ENCODE measurements at places on chromosomes 2 and 18. TPM values are rescaled to one million over a fixed set of nuclear protein-coding genes. Genes with fewer than 3 reads are reported as not detected.

ADGRF3 gene
- 0.47 TPM for total RNA-seq

CHMP1B gene
- total RNA-seq, result 52.2 TPM

PAX8 gene
- total RNA-seq, result 0.64 TPM

LIPT1 gene
- 24.3 TPM for total RNA-seq

ASB1 gene
- 50.7 TPM for total RNA-seq

COL4A4 gene
- 34.6 TPM for total RNA-seq

ECEL1 gene
- total RNA-seq, result 0.27 TPM

PSMA8 gene
- total RNA-seq, result 1.0 TPM

CERKL gene
- not detected for total RNA-seq

- H3K4me3 ChIP-seq, result no peak overlapping the region
- no peak overlapping the region for H3K27ac ChIP-seq
- H3K4me1 ChIP-seq, result no peaks in the 10 kb centered on the region
- DNase-seq, result no peak
- H3K36me3 ChIP-seq, result no peaks in the 10 kb centered on the region
- H3K27me3 ChIP-seq, result peaks cover 11% of the 10 kb centered on the region
These were observed 62.8 kb downstream of the BOD1L2 start for GRCh38 chr18:57209713-57210106.

- no peak overlapping the region for H3K27ac ChIP-seq
- no peaks in the 10 kb centered on the region for H3K27me3 ChIP-seq
- H3K4me3 ChIP-seq, result no peak overlapping the region
- H3K36me3 ChIP-seq, result no peaks in the 10 kb centered on the region
These were observed 3.5 kb downstream of the ATP6V1B1 start for GRCh38 chr2:70939001-70939838.

DNA sequence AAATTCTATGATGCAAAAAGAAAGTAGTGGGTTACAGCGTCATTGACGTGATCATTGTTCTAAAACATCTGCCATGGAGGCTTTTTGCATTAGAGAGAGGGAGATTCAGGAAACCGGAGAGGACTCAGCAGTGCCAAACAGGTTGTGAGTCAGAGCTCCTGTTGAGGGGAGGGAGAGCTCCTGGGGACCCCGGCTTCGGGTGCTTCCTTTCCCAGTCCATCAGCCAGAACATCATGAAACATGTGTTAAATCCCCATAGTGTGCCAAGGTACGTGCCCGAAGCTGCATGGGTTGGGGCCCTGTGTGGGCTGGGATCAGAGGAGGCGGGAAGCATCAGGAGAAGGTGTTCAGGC is 791 bp upstream of the CYRIA start:
- H3K36me3 ChIP-seq, result no peaks in the 10 kb centered on the region
- H3K4me1 ChIP-seq, result peaks cover 48% of the 10 kb centered on the region
- H3K27me3 ChIP-seq, result no peaks in the 10 kb centered on the region
- peak; percentile 60 for DNase-seq
- H3K27ac ChIP-seq, result peak overlapping the region; percentile 62

DNA sequence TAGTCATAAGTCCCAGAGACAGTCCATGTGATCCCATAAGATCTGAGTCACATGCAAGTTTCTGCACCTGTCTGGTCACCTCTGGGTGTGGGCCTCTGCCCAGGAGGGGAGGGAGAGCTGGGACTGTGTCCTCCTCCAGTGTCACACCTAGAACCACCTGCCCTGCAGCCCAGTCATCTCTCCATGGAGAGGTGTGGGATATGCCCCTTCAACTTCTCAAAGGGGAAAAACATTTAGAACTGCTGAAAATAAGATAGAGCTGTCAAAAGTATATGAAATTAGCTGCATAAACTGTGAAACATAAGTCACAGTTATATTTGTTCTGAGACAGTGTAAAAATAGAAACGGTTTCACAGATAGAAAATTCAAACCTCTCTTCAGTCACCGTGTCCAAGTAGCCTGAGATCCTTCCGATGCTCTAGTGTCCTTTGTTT is 55.4 kb downstream of the NGEF start:
- no peak overlapping the region for H3K4me3 ChIP-seq
- no peak for DNase-seq
- peaks cover 46% of the 10 kb centered on the region for H3K4me1 ChIP-seq
- no peak overlapping the region for H3K27ac ChIP-seq
- H3K27me3 ChIP-seq, result no peaks in the 10 kb centered on the region
- no peaks in the 10 kb centered on the region for H3K36me3 ChIP-seq

DNA sequence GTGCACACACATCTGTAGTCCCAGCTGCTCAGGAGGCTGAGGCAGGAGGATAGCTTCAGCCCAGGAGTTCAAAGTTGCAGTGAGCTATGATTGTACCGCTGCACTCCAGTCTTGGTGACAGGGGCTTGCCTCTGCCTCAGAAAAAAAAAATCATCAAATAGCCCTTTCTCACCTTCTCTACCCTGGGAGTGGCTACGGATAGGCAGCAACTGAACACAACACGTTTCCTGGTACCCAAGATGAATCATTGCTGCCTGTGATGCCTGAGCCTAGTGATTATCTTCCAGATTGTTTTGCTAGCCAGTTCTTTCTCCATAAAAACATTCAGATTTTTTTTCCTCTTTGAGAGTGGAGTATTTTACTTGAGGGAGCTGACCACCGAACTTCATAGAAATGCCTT is 13.5 kb downstream of the INPP4A start:
- no peaks in the 10 kb centered on the region for H3K36me3 ChIP-seq
- H3K27me3 ChIP-seq, result no peaks in the 10 kb centered on the region
- DNase-seq, result no peak
- peaks cover 56% of the 10 kb centered on the region for H3K4me1 ChIP-seq

DNA sequence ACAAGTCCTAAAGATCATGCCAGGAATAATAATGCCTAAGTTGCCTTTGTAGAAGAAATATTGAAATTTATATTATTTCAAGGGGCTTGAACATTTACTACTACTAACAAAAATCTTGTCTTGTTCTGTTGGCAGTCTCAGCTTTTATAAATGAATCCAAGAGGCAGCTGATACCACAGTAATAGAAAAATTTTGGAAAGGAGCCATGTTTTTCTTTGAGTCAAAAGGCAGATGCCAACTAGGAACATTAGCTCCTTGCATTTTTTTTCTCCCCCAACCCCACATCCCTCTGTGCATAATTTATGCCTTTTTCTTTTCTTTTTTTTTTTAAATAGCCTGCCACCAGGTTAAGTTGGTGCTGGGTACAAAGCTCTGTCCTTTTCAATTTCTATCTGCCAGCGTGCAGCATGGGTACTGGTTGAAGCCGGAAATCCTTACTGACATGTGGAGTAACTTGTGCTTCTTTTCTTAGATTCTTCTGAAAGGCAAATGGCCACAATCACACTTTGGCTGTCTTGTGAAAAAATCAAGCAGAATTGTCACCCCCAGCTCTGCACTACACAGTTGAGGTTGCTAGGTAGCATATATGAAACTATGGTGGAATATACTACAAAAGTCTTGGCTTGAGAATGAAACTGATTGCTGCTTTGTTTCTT is 98.8 kb downstream of the RHBDD1 start:
- no peak overlapping the region for H3K4me3 ChIP-seq
- DNase-seq, result no peak
- H3K4me1 ChIP-seq, result no peaks in the 10 kb centered on the region

GRCh38 chr2:11631462-11631861 is 38.5 kb downstream of the NTSR2 start:
- no peaks in the 10 kb centered on the region for H3K36me3 ChIP-seq
- no peaks in the 10 kb centered on the region for H3K27me3 ChIP-seq
- no peak overlapping the region for H3K4me3 ChIP-seq
- no peak for DNase-seq
- H3K4me1 ChIP-seq, result no peaks in the 10 kb centered on the region

GRCh38 chr2:98637401-98638147 is 29.2 kb downstream of the UNC50 start:
- DNase-seq, result peak; percentile 31
- H3K27ac ChIP-seq, result peak overlapping the region; percentile 83
- H3K4me3 ChIP-seq, result no peak overlapping the region
- H3K36me3 ChIP-seq, result peaks cover 20% of the 10 kb centered on the region
- H3K4me1 ChIP-seq, result peaks cover 7% of the 10 kb centered on the region

GRCh38 chr2:20524412-20525040 is 77.7 kb downstream of the RHOB start:
- H3K27me3 ChIP-seq, result no peaks in the 10 kb centered on the region
- H3K27ac ChIP-seq, result no peak overlapping the region
- DNase-seq, result peak; percentile 53
- H3K36me3 ChIP-seq, result no peaks in the 10 kb centered on the region

GRCh38 chr18:10414293-10414842 is 40.1 kb upstream of the APCDD1 start:
- no peaks in the 10 kb centered on the region for H3K36me3 ChIP-seq
- H3K4me1 ChIP-seq, result no peaks in the 10 kb centered on the region
- H3K27ac ChIP-seq, result no peak overlapping the region
- no peak overlapping the region for H3K4me3 ChIP-seq
- H3K27me3 ChIP-seq, result no peaks in the 10 kb centered on the region

DNA sequence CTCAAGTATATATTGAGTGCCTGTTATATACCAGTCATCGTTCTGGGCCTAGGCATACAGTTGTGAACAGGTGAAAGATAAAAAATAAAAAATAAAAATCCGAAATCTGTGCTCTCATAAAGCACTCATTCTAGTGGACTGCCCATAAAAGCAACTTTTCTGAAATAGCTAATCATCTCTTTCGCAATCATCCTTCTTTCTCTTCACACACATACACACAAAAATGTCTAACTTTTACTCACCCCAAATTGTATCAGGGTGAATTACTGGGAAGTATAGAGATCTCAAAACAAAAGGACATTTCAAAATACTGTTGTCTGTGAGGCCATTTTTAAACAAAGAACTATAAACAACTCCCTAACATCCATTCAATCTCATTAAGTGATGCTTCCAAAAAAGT is 29.6 kb upstream of the ORC2 start:
- H3K4me1 ChIP-seq, result no peaks in the 10 kb centered on the region
- H3K27me3 ChIP-seq, result no peaks in the 10 kb centered on the region
- H3K27ac ChIP-seq, result no peak overlapping the region
- DNase-seq, result no peak
- H3K4me3 ChIP-seq, result no peak overlapping the region

DNA sequence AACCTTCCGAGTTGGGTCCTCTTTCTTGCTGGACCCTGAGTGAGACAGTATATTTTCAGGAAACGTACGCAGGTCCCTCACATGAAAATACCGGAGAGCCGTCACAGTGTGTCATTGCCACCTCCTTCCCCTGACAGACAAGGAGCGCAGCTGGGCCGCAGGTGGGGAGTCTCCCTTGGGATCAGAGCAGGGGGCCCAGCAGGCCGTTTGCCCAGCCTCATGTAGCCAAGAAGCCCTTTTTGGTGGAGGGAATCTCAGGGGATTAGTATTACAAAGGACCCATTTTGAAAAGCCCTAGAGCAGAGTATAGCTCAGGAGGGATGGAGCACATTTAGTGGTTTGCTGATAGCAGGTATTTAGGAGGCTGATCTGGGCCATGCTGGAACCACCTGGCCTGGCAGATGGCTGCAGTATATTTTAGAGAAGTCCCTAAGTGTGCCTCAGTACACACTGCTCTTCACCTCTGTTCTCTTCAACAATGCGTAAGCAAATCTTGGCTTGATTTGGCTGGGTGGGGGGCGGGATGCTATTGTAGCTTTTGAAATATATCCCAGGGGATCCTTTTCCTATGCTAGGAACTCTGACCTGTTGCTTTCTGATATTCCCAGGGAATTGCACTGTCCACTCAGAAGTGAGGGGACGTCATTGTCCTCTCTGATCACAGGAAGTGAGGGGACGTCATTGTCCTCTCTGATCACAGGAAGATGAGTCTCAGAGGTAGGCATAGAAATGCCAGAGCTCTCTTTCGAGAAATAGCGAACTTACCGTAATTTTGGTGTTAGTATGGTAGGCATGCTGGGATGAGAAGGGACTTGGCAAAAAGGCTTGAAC is 171.9 kb downstream of the HRH4 start:
- H3K27me3 ChIP-seq, result no peaks in the 10 kb centered on the region
- H3K4me1 ChIP-seq, result no peaks in the 10 kb centered on the region
- DNase-seq, result no peak
- H3K4me3 ChIP-seq, result no peak overlapping the region
- no peaks in the 10 kb centered on the region for H3K36me3 ChIP-seq
- no peak overlapping the region for H3K27ac ChIP-seq

DNA sequence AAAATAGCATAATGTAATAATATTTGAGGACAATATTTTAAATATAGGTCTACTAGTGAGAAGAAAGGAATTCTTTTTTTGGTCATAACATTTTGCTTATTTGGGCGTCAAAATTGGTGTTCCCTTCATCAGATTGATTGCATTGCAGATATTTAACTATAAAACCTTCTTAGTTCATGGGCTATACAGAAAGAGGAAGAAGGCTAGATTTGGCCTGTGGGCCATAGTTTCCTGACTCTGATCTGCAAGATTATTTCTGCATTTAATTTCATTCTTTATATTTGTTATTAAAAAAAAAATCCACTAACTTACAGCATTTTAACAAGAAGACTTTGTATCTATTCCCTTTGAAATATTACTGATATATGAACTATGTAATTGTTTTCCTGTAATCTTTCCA is 31.9 kb downstream of the PIKFYVE start:
- no peaks in the 10 kb centered on the region for H3K27me3 ChIP-seq
- no peak overlapping the region for H3K4me3 ChIP-seq
- no peak overlapping the region for H3K27ac ChIP-seq
- peaks cover 11% of the 10 kb centered on the region for H3K36me3 ChIP-seq
